ENCODE measurements at places on chromosomes 16 and 17. TPM values are rescaled to one million over a fixed set of nuclear protein-coding genes. Genes with fewer than 3 reads are reported as not detected.

SMIM22 gene
- total RNA-seq = 49.0 TPM

PPL gene
- total RNA-seq = 169 TPM

NKIRAS2 gene
- total RNA-seq = 33.8 TPM

CSH2 gene
- total RNA-seq = not detected

TBC1D3E gene
- total RNA-seq = not detected

SMURF2 gene
- total RNA-seq = 27.2 TPM

IGSF6 gene
- total RNA-seq = 13.2 TPM

OTOA gene
- 1.5 TPM for total RNA-seq

PRSS21 gene
- not detected for total RNA-seq

ABCA10 gene
- 13.6 TPM for total RNA-seq

SLC4A1 gene
- total RNA-seq = 0.33 TPM

ACSM2A gene
- total RNA-seq = not detected

OR1F1 gene
- not detected for total RNA-seq

MYH13 gene
- total RNA-seq = not detected

All from breast epithelium (tissue), 4 donors.